Right renal cortex interstitium (tissue), 3 donors: ENCODE measurements at places on chromosomes 16 and 17.

- DNase-seq = no peak
Measured at GRCh38 chr16:65463652-65464260, 341.9 kb upstream of the CDH11 start.

DNA sequence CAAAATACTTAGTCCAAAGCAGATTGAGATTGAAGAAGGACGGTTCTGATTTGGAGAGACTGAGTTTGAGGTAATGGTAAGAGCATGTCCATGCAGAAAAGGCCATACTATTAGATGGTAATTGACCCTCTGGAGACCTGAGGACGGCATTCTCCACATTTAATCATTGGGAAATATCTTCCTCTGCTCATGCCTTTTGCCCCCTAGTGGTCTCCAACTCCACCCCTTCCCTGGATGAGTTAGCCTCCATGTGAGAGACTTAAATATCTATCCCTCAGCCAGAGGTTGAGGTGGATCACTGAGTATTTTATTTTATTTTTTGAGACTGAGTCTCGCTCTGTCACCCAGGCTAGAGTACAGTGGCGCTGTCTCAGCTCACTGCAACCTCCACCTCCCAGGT, 10.4 kb upstream of the OR3A1 start:
- no peak for DNase-seq

DNA sequence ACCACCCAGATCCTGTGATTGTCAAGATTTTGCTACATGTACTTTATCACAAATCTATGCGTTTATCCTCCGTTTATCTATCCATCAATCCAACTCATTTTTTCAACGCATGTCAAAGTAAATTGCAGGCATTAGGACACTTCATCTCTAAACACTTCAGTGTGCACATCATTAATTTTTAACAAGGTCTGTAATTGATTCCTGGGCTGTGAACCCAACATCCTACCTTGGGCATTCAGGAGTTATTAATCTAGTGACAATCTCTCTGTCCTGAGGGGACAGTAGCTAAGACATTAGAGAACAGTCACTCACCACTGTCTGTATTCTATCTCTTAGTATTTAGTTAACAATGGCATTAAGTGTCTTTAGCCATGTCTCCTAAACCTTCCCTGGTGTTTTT, 264.7 kb downstream of the SOX9 start:
- no peak for DNase-seq

- no peak for DNase-seq
Measured at GRCh38 chr16:91484-91883, 13.5 kb downstream of the MPG start.

DNA sequence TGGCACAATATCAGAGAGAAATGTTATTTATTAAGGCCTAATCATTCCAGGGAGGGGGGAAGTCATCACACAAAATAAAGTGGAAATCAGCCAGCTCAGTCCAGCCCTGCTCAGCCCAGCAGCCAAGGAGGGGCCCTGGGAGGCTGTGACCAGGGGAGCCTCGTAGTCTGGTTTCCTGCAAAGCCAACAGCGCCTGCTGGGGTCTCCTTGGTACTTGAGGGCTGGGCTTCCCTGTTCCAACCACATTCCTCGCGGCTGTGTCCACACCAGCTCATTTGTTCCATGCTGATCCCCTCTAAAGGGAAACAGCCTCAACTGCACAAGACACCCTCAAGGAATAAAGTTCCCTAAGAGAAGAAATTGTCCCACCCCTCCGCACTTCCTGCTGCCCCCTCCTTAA, 154.0 kb downstream of the TMEM132E start:
- DNase-seq = no peak

DNA sequence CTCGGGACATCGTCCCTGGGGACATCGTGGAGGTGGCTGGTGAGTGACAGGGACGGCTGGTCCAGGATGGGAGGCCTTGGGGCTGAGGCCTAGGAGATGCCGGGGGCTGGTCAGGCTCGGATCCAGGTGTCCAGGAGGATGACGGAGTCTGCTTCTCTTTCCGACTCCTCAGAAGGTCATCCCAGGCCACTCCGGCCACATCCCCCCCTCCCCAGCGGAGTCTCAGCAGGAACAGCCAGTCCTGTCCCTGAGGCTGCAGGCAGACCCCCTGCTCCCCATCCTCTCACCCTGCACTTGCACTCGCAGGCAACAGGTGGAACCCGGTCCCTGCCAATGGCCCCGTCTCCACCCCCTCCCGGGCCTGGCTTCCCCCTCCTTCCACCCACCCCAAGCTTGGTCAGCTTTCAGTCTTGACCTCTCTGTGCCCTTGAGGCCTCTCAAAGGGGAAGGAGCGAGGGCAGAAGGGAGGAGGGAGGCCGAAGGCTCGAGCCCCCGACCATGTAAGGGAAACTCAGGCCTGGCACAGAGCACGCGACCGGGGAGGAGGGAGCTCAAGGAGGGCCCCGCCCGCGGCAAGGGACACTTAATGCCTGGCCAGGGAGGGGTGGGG, 4.4 kb downstream of the ATP2A1 start:
- no peak for DNase-seq
